Motor neuron (in vitro differentiated cells): ENCODE measurements at places on chromosomes 5 and 9.

DNA sequence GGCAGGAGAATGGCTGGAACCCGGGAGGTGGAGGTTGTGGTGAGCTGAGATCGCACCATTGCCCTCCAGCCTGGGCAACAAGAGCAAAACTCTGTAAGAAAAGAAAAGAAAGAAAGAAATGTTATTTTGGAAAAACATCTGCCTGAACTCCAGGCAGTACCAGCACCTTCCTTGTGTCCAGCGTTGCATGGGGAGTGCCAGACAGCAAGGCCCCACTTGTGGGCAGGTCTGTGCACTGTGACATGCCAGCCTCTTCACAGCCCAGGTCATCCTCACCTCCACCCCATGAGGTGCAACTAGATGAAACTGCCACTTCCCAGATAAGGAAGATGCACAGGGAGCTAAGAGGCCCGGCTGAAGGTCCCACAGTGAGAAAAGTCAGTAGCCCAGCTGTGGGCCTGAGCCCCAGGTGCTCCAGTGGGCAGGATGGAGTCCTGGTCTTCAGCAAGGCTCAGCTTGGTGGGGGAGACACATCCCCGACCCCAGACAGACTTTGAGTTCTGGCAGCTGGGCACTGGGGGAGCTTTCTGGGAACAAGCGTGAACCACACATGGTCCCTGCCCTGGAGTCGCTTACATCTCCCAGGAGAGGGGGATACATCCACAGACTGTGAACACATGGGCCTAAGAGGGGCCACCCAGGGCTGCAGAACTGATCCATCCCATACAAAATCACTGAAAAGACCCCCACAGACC is 146.9 kb upstream of the IER5L start:
- ATAC-seq = no peak

DNA sequence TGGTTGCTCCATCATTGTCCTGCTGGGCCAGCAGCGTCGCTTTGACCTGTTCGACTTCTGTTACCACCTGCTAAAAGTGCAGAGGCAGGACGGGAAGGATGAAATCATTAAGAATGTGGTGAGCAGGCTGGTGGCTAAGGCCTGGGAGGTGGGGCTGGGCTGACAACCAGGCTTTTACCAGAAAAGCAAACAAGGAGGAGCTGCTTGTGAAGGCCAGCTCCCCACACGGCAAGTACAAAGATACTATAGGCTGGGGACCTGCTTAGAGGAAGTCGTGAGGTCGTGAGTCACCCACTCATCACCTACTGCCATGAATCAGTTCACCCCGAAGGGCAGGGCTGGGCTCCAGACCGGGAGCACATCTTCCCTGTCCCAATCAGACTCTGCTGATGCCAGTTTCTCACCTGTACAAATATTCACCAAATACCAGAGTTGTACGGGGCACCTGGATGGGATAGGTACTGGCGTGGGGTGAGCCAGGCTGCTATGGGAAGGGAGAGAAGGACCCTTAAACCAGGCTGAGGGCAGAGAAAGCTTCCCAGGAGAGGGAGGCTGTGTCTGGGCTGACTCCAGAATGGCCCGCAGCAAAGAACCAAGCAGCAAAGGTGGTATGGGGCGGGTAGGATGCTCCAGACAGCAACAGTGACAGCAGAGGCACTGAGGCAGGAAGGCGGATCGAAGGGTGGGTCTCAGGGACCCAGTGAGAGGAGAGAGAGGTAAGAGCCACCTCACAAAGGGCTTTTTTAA is 69.3 kb upstream of the NIPAL4 start:
- ATAC-seq = no peak

DNA sequence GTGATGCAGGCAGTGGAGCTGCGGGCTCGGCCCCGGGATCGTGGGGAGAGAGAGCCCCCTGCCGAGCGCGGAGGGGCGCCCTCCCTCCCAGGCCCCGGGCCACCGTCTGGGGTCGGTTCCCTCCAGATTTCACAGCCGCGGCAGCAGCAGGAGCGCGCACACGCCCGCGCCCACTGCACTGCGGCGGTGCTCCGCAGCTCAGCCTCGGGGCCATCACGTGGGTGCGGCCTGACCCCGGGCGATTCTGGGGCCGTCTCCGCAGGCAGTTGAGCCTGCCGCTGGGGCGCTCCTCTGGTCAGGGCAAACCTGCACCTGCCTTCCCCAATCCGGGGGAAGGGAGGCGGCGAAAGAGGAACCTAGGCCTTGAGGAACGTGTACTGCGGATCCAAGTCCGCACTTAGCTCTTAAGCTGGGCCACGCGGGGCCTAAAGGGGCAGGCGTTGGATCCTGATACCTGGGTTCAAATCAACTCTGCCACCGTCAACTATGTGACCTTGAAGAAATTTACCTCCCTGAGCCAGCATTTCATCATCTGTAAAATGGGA is 9.4 kb upstream of the DELE1 start:
- peak; percentile 96 for ATAC-seq

DNA sequence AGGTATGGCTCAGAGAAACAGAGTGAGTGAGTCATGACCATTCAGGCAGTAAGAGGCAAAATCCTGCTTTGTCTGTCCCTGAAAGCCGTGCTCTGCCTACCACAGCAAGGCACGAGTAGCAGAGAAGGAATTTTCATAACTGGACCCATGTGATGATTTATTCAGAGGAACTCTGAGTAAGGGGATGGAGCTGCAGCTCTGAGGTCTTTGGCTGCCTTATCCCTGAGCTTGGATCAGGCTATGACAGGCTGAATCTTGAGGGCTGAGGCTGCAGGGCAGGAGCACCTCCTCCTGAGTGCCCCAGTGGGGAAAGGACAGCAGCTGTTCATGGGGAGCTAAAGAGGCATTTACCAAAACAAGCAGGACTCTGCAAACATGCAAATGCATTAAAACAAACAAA is 183.4 kb downstream of the PAPPA start:
- peak; percentile 94 for ATAC-seq

DNA sequence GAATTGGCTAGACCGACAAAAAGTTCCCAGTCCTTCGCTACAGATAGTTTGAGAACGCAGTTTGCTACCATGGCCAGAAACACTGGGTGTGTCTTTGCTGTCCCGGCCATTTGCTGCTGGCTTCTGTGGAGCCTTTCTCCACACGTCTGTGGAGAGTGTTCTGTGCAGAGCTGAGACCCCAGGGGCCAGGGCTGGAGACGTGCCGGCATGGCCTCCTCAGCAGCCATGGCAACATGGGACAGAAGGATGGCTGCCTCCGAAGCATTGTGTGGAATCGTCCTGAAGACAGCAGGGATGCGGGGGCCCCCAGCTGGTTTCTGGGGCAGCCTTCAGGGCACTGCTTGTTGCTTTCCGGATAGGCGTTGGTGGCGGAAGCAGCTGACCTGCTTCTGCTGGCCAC is 142.8 kb downstream of the GADD45G start:
- no peak for ATAC-seq

DNA sequence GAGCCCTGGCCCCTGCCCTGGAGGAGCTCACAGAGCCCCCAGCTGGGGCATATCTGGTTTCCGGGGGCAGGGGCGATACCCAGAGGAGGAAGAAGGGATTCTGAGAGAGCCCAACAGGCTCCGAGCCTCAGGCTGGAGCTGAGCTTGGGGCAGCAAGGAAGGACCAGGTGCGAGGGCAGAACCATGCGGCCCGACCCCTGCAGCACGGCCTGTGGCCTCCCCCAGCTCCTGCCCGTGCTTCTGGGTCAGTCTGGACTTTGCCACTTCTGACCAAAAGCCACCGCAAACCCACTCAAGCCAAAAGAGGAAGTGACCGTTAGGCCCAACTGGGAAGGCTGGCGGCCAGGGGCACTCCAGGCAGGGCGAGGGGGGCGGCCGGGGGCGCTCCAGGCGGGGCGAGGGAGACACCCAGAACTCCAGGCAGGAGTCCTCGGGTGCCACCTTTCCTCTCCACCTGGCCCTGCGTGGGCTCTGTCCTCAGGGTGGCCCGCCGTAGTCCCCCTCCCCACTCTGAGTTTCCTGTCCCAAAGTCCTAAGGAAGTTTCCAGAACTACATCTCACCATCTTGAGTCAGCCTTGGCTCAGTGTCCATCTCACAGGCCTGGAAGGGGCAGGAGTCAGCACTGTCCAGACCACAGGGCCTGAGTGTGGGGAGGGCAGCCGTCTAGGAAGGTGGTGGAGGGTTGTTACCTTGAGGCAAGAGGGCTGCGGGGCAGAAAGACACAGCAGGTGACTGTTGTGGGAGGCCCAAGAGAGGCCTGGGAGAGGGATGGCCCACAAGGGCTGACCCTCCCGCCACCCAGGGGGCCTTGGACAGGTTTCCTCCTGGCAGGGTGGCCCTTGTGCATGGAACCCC is 946 bp upstream of the LTC4S start:
- ATAC-seq = no peak
